ENCODE measurements at places on chromosomes 3 and 15. TPM values are rescaled to one million over a fixed set of nuclear protein-coding genes. Genes with fewer than 3 reads are reported as not detected.

Gene ONECUT1
- not detected for total RNA-seq

Gene HRH1
- 0.59 TPM for total RNA-seq

Gene CYP1A1
- total RNA-seq: 4.9 TPM

Gene PPP1R14D
- not detected for total RNA-seq

Gene ANKUB1
- total RNA-seq: not detected

Gene UPK1B
- not detected for total RNA-seq

Gene IGDCC3
- total RNA-seq: not detected

Gene ZNF662
- 2.1 TPM for total RNA-seq

Gene DISP2
- total RNA-seq: 0.20 TPM
